ENCODE measurements at places on chromosomes 13 and 19.

DNA sequence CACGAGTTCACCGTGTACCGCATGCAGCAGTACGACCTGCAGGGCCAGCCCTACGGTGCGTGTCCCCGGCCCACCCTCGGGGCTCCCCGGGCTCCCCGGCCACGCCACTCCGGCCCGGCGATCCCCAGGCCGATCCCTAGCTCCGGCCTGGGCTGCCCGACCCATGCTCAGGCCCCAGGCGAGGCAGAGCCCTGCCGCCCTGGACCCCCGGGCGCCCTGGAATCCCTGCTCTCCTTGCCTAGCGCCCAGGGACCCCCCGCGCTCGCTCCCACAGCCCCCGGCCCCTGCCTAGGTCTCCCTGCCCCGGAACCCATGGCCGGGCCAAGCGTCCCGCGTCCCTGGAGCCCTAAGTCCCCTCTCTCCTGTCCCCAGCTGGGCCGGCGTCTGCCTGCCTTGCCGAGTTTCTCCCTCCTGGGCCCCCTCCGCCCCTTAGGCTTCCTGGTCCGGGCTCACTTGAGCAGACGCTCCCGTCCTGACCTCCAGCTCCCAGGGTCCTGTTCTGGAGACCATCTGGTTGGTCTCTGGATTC lies 494 bp downstream of the NCLN start:
- DNase-seq = no peak

DNA sequence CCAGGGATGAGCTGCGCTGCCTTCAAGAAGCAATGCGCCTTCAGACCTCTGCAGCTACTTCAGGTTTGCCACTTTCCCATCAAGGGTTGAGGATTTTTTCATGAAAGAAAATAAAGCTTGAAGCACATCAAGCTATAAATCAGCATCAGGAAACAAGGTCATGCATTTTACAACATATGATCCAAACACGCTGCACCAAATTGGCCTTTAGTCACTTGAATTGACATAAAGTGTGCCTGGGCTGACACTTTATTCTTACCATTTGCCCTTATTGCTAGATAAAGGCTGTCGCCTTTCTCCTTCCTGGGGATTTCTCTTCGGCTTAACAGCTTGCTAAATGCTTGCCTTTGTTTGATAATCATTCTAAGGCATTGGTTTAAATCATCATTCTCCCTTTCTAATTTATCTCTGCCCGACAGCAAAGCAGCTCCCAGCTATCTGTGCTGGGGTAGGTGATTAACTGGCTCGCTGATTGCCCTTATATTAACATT lies 87.7 kb downstream of the LHFPL6 start:
- no peak for DNase-seq

DNA sequence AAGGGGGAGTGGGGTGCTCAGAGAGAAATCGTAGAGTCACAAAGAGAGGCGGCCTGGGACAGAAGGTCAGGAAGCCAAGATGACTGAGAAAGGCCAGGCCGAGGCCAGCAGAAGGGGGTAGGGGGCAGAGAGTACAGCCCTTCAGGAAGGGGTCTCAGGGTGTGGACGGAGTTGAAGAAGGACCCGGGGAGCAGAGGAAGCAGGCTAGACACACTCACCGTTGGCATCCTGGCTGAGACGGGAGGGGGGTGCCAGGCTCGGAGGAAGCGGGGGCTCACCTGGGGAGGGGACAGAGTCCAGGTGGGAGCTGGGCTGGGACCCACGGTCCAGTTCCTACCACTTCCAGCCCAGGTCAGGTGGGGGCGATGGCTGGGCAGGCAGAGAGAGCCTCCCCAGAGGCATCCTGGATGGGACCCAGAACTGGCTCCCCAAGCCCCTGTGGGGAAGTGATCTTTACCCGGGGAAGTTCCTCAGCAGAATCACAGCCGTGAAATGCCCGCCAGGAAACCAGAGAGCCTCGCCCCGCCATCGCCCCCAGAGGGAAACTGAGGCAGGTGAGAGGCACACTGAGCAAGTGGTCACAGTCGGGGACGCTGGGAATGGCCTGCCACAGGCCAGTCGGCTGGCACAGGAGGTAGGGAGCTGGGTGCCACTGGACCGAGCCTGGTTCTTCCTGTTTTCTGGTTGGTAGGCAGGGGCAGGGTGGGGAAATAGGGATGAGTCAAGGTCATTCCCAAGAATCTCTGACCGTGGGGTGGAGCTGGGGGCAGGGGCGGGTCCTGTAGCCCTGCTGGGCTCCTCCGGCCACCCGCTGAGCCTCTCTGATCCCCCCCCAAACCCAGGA lies 1.4 kb downstream of the MATK start:
- no peak for DNase-seq

- DNase-seq = no peak
These were observed 1096.8 kb upstream of the PCDH20 start for GRCh38 chr13:62512194-62513141.

DNA sequence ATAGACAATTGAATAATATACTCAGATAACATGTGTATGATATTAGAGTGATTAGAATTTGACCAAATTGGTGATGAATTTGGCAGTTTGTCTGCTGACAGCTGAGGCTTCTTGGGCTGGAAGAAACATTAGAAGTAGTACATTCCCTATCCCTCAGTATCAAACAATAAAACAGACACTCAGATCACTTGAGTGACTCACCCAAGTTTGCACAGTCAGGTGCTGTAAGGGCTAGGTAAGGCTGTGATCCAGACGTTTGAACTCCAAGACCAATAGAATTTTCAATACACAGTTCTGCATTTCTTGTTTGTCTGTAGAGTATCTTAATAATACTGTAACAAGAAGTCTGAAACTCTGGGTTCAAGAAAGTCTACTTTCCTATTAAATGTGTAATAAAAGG lies 223.5 kb downstream of the POSTN start:
- DNase-seq = no peak

DNA sequence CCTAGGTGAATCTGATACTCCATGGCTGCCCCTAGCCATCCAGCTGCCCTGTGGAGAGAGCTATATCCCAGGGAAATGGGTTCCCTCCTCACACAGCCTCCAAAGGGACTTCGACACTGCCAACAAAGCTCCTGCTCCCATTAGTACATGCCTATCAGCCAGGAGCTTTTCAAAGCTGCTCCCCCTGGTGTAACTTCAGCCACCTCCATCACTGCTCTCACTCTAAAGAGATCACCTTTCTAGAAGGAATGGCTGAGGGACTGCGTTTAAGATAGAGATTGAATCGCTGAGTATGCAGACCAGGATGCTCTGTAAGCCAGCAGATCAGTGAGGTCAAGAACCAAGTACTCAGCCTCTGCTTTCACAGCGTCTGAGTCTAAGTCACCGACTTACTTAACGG lies 213.7 kb downstream of the NALCN start:
- DNase-seq = no peak

GRCh38 chr13:103306163-103306562 lies 239.9 kb upstream of the SLC10A2 start:
- no peak for DNase-seq

GRCh38 chr19:16148443-16149229 lies 5.2 kb downstream of the HSH2D start:
- DNase-seq = no peak

- DNase-seq = no peak
These were observed 5.1 kb downstream of the CBARP start for GRCh38 chr19:1232652-1233072.

DNA sequence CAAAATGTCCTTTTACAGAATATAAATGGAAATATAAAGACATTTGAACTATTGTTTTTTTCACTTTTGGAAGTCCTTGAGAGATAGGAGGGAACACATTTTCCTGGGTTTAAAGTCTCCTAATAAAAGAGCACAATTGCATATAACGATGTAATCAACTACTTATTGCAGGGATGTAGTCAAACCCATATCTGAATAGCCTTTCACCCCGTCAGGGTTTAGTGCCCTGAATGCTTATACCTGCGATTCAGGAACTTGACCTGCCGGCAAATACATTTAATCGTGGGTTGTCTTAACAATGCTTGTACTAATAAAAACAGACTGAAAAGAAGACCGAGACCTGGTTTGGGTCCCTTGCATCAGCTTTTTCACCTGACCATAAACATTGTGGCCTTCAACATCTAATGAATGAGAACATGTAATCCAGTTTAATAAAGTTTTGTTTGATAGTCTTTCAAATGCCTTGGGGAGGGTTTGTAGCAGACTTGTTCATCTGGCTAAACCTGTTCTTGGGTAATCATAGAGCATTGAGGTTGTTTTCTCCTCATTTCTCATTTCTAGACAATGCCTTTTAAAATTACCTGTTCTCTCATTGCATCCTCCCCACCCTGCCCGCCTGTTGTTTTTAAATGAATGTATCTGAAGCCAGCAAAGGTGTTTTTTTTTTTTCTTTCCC lies 7.0 kb downstream of the KLF5 start:
- no peak for DNase-seq

DNA sequence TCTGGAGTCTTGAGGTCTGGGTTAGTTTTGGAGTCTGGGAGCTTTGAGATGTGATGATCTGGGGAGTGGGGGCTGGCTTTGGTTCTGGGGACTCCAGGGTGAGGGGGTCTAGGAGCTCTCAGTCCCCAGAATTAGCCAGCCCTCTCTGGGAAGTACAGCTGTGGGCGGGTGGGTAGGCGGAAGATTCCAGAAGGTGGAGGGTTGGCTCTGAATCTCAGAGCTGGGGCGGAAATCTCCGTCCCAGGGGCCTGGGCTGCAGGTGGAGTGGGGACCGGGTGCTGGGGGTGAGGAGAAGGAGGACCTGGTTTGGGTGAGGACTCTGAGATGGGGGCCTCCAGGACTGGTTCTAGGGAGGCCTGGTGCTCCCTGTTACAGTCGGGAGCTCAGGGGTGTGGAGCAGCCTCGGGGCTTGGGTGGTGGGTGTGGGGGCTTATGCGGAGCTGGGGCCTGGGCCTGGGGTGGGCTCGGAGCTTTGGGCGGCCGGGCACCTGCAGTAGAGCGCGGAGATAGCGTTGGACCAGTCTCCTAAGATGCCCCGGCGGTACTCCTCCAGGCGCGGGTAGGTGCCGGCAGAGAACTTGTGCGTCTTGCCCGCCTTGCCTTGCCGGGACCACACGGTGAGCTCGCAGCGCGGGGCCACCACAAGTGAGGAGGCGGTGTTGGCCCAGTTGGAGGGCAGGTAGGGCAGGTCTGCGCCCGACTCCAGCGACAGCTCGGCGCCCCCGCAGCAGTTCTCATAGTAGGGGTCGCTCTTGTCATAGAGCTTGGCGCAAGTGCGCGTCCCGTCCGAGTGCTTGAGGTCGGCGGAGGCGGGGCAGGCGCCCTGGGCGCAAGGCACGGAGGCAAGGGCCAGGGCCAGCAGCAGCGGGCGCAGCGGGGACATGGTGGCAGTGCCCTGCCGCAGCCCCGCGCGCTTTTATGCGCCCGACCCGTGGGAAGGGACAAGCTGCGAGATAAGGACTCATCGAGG lies at the start of gene SYCN:
TSS of gene SYCN (minus strand) at position 892 of the 970 bp plus-strand sequence. CDS start at position 883, 9 bp downstream.
- DNase-seq = no peak

GRCh38 chr13:30837227-30838159 lies 68.6 kb upstream of the MEDAG start:
- DNase-seq = no peak

GRCh38 chr19:6593651-6594416 lies 2.9 kb upstream of the CD70 start:
- DNase-seq = no peak

DNA sequence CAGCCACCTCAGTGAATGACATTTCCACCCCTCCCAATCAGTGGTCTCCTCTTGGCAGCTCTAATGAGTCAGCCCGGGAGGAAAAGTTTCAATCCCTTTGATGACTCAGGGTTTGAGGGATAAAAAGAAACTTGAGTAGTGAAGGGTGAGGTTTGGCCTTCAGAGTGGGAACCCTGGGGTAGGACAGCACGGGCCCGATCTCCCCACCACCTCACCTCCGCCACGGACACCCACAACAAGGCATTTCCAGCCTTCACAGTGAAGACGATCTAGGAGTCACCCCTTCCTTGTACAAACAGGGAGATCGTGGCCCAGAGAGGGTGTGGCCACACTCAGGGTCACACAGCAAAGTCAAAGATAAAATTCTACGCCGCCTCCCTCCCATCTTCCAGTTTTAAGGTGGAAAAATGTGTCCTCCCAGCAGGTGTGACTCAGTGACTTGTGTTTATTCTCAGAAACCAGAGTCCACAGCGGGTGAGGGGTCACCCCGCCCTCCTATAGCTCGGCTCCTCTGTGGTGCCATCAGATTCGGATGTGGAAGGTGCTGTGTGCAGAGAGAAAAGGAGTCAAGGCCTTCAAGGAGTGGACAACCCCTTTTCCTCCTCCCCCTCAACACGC lies 12.3 kb downstream of the CIB3 start:
- DNase-seq = no peak

- DNase-seq = no peak
These were observed 1074.3 kb upstream of the PCDH9 start for GRCh38 chr13:68304286-68304893.

GRCh38 chr13:41809962-41810361 lies 150.9 kb downstream of the VWA8 start:
- no peak for DNase-seq

DNA sequence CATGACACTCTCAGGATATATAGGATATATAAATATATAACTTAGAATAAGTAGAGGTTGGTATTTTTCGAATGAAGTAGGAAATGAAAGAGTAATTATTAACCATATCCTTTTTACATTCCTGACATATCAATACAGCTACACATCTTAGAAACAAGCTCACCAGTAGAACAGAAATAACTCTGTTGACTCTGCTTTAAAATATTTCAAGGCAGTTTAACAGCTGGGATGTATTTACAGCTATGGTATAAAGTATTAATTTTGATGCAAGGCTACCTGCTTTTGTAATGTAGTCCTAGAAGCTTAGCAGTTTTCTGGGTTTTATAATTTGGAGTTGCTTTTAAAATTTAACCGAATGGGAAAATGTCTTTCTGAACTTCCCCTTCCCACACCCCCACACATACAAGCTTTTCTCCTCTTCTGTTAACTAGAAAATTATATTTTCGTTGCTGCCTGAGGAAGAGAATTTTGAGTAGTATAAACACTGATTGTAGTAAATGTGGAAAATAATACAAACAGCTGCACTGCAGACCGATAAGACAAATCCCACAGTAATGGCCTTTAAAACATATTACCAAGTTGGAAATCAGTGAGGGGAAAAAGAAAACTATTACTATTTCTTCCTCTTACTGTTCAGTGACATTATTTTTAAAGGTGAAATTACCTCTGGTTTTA lies 147.7 kb downstream of the GGACT start:
- no peak for DNase-seq
